ENCODE measurements at places on chromosomes 3 and 15.

DNA sequence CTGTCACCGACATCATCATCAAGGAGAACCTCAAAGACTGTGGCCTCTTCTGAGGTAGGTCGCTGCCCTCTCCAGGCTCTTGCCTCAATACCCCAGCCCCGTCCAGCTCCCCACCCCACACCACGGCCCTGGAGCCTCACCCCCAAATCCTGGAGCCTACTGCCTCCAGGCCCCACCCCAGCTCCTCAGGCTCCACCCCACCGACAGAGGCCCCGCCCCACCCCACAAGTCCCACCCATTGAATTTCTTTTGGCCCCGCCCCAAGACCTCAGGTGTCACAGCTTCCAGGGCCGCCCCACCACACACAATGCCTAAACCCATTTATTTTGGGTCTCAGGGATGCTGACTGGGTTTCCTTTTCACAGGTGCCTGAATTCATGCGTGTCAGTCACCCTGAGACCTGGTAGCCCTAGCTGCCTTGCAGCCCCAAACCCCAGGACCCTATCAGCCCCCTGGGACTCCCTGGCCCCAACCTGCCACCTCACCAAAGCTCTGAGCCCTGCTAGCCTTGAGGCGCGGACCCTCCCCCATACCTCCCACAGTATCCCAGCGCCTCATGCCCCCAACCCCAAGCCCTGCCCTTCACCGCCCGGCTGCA, 3.6 kb downstream of the GNAT1 start:
- peak; percentile 33 for DNase-seq

- DNase-seq, result no peak
Observed at GRCh38 chr15:100694381-100695021, 92.1 kb downstream of the ASB7 start.

- DNase-seq, result no peak
Observed at GRCh38 chr15:84714821-84715220, 1.1 kb downstream of the SEC11A start.

- DNase-seq, result no peak
Observed at GRCh38 chr3:31639828-31640227, 107.1 kb downstream of the STT3B start.

DNA sequence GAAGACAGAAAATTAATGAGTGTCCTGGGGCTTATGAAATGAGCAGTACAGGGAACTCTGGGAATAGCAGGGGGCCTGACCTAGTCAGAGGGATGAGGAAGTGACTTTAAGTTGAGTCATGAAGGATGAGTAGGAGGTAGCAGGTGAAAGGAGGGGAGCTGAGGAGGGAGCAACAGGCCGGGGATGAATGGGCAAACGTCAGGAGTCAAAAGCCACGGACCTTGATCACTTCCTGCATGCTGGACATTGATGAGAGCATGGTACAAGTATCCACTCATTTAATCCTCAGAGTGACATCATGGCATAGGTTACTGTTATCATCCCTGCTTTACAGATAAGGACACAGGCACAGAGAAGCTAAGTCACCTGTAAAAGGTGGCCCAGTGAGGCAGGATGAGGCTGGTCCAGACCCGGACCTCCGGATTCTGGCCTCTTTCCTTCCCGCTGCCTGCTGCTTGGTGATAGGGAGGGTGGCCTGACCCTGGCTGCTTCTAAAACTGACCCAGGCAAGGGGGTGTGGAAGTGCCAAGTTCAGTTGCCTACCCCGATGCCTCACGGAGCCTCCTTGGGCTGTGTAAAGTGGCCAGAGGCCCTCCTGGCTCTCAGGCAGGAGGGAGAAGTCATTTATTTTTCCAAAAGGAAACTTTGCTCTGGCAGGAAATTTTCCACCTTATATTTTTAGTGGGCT, 7.6 kb downstream of the CORO2B start:
- peak; percentile 8 for DNase-seq

DNA sequence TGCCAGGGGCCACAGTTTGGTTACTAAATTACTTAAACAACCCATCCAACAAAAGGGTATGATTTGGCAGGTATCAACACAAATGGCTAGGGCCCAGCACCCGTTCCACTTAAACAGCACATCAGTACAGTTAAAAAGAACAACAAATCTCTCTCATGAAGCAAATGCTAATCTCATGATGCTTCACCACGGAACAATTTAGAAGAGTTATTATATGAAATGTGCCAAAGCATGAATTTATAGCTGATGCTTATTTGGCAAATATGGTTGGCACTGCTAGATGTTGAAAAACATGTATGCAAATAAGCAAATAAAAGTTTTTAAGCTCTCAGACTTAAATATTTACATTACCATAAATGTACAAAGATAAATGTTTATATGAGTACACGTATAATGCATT, 2.3 kb downstream of the PEAK1 start:
- DNase-seq, result no peak

DNA sequence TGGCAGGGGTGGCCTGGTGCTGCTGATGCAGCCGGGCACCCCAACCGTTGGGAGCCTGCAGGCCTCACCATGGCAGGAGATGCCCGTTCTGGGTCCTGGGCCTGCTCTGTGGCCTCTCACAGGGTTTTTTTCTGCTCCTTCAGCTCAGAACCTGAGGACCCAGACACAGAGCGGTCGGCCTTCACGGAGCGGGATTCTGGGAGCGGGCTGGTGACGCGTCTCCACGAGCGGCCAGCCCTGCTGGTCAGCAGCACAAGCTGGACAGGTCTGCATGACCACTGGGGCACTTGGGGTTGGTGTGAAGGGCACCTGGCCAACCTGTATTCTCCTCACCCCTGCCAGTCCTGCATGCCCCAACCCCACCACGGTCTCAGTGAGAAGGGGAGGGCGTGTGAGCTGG, 10.3 kb downstream of the ALG1L2 start:
- DNase-seq, result no peak

- DNase-seq, result no peak
Observed at GRCh38 chr3:70519913-70520659, 207.6 kb upstream of the MDFIC2 start.

GRCh38 chr3:119258915-119259314, 18.2 kb upstream of the B4GALT4 start:
- DNase-seq, result no peak

DNA sequence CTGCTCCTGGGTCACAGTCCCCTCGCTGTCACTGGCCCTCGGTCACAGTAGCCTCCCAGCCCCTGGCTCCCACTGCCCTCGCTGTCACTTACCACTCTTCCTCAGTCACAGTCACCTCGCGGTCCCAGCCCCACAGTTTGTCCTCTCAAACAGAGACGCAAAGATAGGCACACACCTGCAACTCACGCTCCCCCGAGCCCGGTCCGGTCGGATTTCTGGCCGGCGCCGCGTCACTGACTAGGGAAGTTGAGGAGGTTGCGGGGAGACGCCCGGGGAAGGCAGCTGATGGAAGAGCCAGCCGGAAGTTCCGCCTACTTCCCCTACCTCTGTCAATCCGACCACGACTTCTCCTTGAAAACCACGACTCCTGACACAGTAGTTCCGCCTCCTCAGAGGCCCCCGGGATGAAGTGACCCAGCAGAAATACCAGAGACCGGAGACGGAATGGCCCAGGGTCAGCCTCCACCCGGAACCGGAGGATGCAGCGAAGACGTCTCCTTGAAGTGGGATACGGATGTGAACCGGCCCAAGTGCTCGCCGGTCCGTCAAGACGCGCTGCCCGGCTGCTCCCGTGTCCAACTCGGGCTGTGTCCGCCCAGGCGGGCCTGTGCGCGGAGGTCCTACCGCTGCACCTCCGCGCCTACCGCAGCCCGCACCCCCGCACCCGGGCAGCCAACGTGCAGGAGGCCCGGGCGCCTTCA, at the start of gene PCYT1A:
TSS of gene PCYT1A (minus strand) at position 287 of the 701 bp plus-strand sequence. CDS start 17,195 bp downstream, outside the sequence.
- peak; percentile 82 for DNase-seq

DNA sequence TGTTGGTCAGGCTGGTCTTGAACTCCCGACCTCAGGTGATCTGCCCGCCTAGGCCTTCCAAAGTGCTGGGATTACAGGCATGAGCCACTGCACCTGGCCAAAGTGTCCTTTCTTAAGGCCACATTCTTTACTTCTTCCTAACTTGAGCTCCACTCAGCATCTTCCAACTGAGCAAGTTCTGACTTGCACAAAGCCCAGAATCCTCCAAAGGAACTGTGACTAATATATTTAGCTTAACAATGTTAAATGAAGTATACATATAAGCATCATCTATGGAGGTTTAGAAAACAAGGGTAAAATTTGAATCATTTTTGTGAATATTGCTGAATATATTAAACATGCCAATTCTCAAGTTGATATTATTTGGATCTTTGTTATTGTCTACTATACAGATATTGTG, 93.7 kb downstream of the SHQ1 start:
- DNase-seq, result no peak

- DNase-seq, result no peak
Observed at GRCh38 chr3:46414739-46415138, 7.7 kb downstream of the CCRL2 start.

DNA sequence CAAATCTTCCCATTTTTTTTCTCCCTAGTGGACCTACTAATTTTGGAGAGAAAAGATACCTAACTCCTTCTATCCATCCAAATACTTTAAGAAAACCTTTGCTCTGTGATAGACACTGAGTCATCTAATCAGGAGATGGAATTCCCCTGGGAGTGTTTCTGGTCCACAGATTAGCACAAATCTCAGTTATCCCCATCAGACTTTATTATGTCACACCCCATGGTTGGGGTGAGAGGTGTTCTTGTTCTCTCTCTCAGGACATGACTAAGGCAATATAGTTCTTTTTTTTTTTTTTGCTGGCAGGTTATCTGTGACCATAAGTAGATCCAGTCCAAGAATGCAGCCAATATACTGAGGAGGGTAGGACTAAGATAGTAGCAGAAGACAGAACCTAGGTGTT, 15.8 kb downstream of the SLC9A9 start:
- DNase-seq, result no peak

DNA sequence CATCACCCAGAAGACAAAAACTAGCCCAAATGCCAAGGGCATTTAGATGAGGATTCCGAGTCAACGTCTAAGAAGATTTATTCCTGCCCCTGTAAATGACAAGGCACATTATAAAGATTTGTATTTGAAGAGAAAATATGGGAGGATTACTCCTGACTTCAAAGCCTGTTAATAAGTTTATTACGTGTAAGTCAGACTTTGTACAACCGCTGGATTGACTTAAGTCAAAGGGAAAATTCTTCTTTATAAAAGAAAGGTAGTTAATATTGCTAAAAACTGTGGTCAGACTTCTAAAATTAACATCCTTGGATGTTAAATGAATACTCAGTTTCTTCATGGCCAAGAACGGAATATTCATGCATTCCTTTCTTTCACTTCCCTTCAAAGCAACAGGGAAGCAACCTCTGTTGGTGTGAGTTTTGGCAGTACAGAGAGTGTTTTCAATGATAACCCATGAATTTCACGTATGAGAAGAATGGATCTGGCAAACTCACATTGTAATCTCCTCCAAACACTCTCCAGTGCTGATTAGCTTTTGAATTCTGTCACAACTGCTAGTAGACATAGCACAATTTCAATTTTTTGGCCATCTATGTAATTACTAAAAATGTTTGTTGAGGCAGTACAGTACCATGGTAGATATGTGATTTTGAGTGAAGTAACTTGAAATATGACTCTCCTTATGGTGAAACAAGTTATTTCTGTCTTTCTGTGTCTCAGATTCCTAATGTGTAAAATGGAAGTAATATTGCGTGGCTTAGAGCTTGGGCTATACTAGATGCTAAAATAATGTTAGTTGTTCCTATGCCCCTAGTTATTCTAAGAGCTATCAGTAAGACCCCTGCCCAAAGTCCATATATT, 62.0 kb downstream of the PLD1 start:
- no peak for DNase-seq

GRCh38 chr15:69793431-69793780, 304.3 kb downstream of the TLE3 start:
- no peak for DNase-seq

- DNase-seq, result no peak
Observed at GRCh38 chr15:74413350-74414080, 20.2 kb downstream of the SEMA7A start.
